ENCODE measurements at places on chromosomes 4 and X. TPM values are rescaled to one million over a fixed set of nuclear protein-coding genes. Genes with fewer than 3 reads are reported as not detected.

The ARR3 gene
- not detected for total RNA-seq

The USP51 gene
- 2.7 TPM for total RNA-seq

The FGG gene
- total RNA-seq: not detected

The ANOS1 gene
- total RNA-seq: not detected

The SRPK3 gene
- total RNA-seq: not detected

The PGAM4 gene
- not detected for total RNA-seq

The NWD2 gene
- total RNA-seq: not detected

The HS3ST1 gene
- not detected for total RNA-seq

The FRYL gene
- 88.5 TPM for total RNA-seq

The DGAT2L6 gene
- not detected for total RNA-seq

The SULT1B1 gene
- not detected for total RNA-seq

The GAGE12C gene
- not detected for total RNA-seq
